Activated CD8-positive, alpha-beta memory T cell treated with anti-CD3 and anti-CD28 coated beads, Interleukin-2, amount 50 U/mL, for 48 hours (primary cell): ENCODE measurements at places on chromosomes 16 and 17.

- DNase-seq: no peak
Measured at GRCh38 chr16:81544700-81545271, 100.2 kb downstream of the CMIP start.

GRCh38 chr17:1916963-1917715 is 87.3 kb downstream of the RPA1 start:
- no peak for DNase-seq

- no peak for DNase-seq
Measured at GRCh38 chr16:75197522-75198134, 9.3 kb downstream of the CTRB2 start.

DNA sequence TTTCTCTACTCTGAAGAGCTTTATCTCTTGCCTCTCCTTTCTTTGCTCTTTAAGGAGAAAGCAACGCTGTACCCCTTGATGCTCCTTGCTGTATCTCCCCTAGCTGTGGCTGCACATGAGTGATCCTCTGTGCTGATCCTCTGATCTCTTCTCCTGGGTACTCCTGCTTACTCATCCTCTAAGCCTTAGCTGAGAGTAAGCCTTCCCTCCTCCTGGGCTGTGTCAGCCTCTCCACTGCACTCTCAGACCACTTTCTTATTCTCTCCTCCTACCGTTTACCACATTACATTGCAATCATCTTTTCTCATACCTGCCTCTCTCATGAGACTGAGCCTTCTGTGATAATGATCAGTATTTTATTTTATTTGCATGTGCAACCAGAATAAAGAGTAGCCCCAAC is 25.1 kb downstream of the SOX9 start:
- no peak for DNase-seq

DNA sequence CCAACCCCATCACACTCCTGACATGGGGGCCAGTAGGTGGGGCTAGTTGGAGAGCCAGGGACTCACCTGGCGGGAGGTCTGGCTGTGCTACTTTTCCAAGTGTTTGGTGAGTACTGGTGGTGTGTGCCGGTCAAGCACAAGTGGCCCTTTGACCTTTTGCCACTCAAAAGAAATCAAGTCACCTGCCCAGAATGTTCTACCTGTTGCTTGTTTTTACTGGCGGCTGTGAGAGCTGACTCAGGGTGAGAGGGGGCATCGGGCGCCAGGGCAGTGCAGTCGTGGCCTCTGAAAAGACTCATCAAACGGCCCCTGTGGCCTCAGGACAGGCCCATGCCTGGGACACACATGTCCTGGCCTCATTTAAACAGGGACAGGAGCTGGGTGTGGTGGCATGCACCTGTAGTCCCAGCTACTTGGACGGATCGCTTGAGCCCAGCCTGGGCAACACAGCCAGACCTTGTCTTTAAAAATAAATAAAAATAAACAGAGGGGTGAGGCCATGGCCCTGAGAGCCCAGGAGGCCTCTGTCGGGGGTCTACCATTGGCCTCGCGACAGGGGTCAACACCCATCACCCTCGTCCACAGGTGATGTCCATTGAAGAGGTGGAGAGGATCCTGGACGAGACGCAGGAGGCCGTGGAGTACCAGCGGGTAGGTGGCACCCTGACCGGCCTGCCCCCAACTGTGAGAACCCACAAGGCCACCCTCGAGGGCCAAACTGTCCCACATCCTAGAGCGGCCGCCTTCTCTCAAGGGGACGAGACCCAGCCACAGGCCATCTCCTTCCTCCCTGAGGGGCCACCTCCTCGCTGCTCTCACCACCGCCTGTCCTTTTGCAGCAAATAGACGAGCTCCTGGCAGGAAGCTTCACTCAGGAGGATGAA is 5.0 kb downstream of the CHMP6 start:
- DNase-seq: no peak
